Fibroblast of skin of right biceps (primary cell): ENCODE measurements at places on chromosomes 7 and 10.

DNA sequence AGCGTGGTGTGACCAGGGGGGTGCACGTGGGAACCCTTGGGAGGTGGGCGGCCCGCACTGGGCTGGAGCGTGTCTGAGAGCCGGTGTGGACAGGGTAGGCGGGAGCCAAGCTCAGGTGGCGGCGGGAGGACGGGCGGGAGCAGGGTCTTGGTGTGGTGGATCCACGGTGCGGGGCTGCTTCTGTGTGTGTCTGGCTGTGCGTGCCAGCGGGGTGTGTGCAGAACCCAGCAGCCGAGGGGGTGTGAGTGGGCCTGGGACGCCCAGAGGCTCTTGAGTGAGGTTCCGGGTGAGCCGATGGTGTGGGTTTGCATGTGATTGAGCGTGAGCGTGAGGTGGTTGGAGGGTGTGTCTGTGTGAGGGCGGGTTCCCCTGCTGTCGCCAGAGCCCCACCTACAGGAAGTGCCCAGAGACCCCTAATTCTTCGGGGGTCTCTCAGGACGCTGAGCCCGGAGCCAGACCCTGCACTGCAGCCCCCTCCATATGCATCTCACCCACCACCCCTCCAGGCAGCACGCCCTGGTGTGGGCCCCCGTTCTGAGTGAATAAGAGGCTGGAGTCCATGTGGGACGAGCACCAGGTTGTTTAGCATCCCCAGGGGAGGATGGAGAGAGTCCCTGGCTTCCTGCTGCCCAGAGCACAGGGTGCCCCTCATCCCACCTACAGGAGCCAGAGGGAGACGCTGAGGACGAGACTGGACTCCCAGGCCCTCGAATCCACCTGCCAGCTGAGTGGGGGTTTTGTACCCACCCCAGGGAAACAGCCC is 78.2 kb downstream of the ELFN1 start:
- no peak for DNase-seq

GRCh38 chr7:139255290-139255689 is 24.3 kb downstream of the UBN2 start:
- DNase-seq = no peak

DNA sequence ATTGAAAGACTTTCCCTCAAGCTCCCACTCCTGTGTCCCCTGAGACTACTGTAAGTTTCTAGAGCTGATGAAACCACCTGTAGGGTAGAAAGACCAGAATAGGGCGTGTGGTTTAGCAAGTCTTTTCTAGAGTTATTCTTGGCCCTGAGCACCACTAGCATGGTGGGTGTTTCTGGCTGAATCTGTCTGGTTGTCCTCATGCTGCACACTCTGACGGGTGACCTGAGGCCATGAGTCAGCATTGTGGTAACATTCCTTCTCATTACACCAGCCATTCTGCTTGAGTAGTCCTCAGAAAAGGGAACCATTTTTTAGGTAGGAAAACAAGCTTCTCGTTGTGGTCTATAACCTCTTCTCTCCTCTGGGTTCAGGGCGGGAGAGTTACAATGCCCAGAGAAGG is 250.3 kb downstream of the SNX13 start:
- peak; percentile 97 for DNase-seq

- peak; percentile 83 for DNase-seq
These were observed 86.5 kb upstream of the GRB10 start for GRCh38 chr7:50869108-50869725.

DNA sequence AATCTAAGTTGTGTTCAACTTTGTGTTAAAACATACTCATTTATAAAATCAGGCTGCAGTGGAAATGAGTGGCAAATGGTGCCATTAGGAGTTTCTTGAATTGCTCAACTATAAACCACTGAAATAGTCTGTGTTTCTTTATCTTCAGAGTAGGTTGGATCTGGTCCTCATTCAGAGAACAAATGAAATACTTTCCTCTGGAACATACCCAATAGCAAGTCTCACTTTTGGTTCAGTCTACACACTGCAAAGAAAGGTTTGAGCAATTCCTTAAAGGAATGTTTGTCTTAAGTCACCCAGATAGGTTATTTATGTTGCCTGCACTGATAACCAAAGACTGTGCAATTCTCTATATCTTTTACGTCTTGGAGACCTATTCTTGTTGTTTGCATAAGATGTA is 62.5 kb downstream of the ABCB4 start:
- DNase-seq = peak; percentile 16

GRCh38 chr10:124007102-124007772 is 86.2 kb downstream of the CHST15 start:
- no peak for DNase-seq

GRCh38 chr10:31261511-31262311 is 57.3 kb upstream of the ZEB1 start:
- DNase-seq = peak; percentile 93

DNA sequence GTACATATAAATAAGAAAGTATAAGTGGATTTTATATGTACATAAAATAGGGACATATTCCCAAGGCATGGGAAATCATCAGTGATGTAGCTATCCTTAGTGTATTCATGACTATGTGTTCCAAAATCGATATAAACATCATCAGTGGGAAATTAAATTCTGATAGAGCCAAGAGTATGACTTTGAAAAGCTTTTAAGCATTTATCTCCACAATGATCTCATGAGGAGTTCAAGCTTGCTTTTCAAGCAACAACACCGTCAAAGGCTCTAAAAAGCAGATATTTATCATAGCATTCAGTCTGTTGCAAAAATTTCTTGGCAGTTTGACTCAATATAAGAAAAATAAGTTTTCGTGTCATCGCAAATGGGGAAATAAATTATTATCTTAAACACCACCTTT is 14.5 kb upstream of the NEBL start:
- DNase-seq = no peak

GRCh38 chr10:14179251-14179650 is 151.5 kb downstream of the FRMD4A start:
- no peak for DNase-seq

DNA sequence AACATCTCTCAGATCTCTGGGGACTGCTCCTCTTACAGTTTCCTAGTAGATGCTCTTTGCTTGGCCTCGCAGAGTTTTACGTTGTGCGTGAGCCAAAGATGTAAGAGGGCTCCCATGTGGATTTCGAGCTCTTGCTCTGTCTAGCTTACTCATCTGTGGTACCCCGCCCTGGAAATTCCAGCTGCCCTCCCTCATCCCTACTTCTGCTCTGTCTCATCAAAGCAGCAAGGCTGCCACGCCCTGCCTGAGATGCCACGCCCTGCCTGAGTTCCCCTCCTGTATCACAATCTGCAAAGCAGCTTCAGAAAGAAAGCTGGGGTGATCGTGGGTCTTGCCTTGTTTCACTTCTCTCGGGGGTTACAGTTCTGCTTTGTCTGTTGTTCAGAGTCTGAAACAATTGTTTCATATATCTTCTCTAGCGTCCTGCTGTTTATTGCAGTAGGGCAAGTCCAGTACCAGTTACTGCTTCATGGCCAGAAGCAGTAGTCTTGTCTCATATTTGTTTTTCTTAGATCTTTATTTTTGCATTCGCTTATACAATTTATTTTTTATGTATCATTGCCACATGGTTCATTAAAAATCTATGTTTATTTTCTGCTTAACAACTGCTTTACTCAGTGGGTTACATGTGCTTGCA is 36.1 kb upstream of the CCNY start:
- peak; percentile 77 for DNase-seq

DNA sequence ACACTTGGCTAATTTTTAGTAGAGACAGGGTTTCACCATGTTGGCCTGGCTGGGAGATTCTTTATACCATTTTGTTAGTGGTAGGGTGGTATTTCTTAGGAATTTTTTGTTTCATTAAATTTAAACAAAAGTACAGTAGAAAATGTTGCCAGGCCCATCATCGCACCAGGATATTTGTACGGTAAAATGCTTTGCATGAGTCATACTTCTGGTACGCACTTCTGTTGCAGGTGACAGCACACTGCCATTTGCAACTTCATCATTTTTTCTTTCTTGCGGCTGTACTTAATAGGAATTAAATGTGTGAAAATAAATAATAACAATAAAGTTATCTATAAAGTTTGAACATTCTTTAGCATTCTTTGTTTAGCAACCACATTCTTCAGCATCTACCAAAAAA is 195.6 kb downstream of the SKAP2 start:
- no peak for DNase-seq
